ENCODE measurements at places on chromosomes 3 and 15.

- no peak for DNase-seq
These were observed 14.2 kb downstream of the GPR15 start for GRCh38 chr3:98545940-98546339.

GRCh38 chr3:66299891-66300290 is 79.1 kb downstream of the SLC25A26 start:
- no peak for DNase-seq

- no peak for DNase-seq
These were observed 3.1 kb downstream of the ANXA2 start for GRCh38 chr15:60394689-60395097.

DNA sequence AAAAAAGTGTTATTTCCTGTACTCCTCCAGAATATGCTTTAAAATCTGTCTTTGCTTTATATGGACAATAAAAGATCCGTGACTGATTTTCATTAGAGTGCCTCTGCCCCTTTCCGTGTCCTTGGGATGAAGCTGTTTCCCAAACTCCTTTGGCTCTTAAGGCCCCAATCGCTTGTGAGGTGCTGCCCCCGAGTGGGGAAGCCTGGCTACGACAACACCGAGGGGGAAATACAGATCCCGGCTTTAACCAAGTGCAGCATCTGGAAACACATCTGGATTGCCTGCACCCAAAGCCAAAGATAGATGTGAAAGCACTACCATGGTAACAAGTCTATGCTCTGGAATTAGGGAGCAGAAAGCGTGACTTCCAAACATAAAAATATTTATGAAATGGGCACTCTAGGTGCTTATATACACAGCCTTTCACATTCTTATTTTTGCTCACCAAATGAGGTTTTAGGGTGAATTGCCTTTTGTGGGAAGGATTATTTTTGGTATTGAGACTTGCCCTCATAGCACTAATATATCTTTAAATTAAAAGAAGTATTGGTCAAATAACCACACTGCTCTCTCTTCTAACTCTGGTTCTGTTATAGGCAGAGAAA is 40.6 kb upstream of the ADCY5 start:
- DNase-seq = peak; percentile 39

GRCh38 chr3:189394599-189395121 is 222.9 kb downstream of the TPRG1 start:
- DNase-seq = no peak

DNA sequence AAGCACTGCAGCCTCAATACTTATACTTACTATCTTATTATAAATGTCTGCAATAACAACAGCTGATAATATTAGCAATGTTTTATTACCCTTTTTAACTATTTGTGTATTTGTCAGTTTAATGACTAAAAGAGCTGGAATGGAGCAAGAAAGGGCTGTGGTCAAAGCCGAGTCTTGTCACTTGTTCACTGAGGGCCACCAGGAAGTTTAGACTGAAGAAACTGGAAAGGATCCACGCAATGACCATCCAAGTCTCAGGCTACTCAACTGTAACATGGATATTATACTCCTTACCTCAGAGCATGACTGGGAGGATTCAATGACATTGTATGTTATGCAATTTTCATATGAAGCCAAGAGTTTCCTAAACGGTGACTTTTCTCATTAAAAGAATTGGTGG is 90.4 kb downstream of the TJP1 start:
- no peak for DNase-seq

DNA sequence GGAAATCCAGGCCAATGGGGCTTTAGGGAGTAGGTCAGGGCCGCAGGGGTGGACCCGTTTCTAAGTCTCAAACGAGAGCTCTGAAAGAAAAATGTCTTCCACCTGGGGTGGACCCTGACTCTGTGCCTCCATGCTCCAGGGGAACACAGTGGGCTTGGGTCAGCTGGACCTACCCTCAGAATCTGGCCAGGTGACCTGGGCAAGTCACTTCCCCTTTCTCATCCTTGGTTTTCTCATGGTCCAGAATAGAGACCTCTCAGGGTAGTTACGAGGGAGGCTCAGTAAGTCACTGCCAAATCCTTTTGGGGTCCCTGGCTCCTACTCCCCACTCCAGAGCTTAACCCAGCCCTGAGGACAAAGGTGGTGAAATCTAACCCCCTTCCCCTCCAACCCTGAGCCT is 25.8 kb downstream of the EFCAB12 start:
- no peak for DNase-seq

- no peak for DNase-seq
These were observed 119.2 kb upstream of the ALDH1A3 start for GRCh38 chr15:100760357-100760903.

- DNase-seq = no peak
These were observed 40.1 kb downstream of the CPN2 start for GRCh38 chr3:194311000-194311399.

GRCh38 chr3:192831111-192831644 is 86.5 kb downstream of the MB21D2 start:
- peak; percentile 84 for DNase-seq

- DNase-seq = peak; percentile 92
These were observed at the start of the genes B2M and PATL2 for GRCh38 chr15:44711096-44711742. TSS of gene B2M (plus strand) at chr15:44711517. CDS start at chr15:44711547, 30 bp downstream. TSS of gene PATL2 (minus strand) at chr15:44711323. CDS start at chr15:44676490, 34,833 bp downstream.

DNA sequence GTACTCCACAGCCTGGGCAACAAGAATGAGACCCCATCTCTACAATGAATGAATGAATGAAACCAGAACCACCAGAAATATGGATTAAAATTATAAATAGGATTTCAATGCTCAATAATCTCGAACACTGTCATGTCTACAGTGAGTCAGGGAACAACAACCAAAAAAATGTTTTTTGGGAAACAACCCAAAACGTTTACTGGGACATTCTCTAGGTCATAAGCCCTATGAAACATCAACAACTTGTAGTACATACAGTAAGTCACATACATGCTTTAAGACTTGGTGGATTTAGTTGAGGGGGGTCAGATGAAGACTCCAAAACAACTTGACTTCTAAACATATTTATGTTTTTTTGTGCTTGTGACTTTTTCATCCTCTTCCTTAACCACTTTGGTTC is 511.2 kb downstream of the FOXP1 start:
- no peak for DNase-seq

DNA sequence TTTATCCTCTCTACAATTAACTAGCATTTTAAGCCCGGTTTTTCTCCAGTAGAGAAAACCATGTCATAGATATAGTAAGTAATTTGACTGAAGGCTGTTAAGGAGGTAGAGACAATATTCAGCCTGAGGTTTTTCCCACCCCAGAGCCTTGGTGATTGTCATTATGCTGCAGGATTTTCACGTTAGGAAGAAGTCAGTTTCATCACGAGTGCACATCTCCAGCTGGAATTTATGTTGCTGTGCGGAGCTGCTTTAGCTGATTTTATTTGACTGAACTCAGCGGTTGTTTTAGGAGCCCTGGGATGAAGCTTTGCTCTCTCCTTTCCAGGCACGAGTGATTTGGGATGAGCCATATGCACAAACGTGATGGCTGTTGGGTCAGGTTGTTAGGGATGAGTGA is 271.3 kb upstream of the RGMA start:
- no peak for DNase-seq

DNA sequence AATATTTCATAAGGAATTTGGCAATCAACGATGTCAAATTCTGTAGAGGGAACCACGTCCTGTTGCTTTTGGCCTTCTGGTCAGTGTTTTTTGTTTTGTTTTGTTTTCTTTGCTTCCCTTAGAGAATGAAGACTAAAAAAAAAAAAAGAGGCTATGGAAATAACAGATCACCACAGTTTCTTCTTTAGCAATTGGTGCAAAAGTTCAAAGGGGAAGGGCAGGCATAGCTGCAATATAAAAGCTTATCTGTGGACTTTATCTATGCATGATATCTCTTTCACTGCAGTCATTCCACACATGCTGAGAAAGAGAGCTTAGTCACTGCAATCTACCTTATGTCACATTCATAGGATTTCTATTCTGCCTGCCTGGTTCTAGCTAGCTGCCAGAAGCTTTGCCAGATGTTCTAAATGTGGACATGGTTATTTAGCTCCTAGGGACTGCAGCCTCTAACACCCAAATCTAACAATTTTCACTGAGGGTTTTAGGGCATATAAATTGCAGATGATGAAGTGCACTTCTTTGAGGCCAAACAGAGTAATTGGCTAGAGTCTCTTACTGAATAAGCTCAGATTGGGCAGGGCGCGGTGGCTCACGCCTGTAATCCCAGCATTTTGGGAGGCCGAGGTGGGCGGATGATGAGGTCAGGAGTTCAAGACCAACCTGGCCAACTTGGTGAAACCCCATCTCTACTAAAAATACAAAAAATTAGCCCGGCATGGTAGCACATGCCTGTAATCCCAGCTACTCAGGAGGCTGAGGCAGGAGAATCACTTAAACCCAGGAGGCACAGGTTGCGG is 637.2 kb downstream of the NTRK3 start:
- DNase-seq = peak; percentile 70

GRCh38 chr3:52216585-52217408 is 8.6 kb downstream of the TLR9 start:
- DNase-seq = no peak

DNA sequence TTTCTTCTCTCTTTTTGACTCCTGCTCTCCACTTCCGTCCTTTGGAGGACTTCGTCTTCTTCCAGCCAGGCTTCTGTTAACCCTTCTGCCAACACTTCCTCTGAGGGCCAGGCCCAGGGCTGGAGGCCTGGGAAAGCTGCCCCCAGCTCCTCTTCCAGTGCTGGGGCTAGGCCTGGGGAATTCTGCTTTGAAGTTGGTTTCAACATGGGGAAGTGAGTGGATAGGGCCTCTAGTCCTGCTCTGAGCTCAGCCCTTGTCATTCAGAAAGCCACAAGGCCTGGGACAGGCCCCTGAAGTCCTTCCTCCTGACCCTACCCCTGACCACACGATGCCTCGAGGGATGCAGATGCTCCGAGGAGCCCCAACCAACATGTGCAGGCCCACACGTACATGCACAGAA is 53.9 kb upstream of the HERC1 start:
- DNase-seq = no peak

- DNase-seq = no peak
These were observed 632.7 kb downstream of the NTRK3 start for GRCh38 chr15:87623832-87624231.

DNA sequence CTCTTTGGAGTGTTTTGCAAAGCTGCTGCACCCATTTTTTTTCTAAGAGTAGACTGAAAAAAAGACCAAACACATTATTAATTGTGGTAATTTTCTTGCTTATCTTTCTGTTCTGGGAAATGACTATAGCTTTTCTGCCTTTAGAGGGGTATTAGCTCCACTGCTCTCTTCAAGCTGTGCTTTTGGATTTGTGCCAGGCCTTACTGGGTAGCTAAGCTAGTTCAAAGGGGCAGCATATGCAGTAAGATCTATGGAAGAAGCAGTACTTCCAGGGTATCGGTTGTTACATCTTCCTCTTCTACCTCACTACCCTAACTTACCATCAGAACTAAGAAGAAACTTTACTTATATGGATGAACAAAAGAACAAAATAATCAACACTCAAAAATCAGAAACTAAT is 28.7 kb upstream of the ARIH1 start:
- DNase-seq = no peak

DNA sequence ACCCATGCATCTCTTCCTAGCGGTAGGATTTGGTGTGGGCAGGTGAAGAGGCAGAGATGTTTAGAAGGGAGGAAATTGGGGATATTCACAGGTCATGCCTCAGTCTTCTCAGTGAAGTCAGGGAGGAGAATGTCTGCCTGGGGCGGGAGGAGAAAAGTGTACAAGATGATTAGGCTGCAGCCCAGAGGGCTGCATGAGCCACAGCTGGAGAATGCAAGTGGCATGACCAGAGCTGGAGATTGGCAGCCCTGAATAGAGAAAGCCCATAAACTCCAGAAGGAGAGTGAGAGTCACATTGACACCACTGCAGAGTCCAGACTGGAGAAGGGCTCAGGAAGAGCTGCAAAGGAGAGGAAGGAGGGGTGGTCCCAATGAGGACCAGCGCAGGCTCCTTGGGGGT is 22.6 kb downstream of the PDHB start:
- DNase-seq = no peak

DNA sequence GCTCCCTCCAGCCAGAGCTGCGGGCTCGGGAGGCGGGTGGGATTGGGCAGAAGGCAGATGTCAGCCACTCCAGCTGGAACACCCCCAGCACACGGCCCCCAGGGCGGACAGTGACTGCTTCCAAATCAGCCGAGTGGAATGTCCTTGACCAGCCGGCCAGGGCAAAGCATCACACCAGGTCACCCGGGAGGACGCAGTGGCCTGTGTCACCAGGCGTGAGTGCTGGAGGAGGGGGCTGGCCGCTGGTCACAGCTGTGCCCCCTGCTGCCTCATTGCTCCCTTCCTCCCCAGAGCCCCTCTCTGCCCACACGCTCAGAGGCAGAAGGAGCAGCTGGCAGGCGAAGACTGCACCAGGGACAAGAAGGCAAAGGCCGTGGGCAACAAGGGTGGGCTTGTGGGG is 33.5 kb downstream of the NTRK3 start:
- no peak for DNase-seq

GRCh38 chr3:3631114-3631513 is 168.1 kb upstream of the LRRN1 start:
- DNase-seq = no peak

GRCh38 chr3:105413343-105413887 is 46.7 kb downstream of the ALCAM start:
- DNase-seq = no peak

DNA sequence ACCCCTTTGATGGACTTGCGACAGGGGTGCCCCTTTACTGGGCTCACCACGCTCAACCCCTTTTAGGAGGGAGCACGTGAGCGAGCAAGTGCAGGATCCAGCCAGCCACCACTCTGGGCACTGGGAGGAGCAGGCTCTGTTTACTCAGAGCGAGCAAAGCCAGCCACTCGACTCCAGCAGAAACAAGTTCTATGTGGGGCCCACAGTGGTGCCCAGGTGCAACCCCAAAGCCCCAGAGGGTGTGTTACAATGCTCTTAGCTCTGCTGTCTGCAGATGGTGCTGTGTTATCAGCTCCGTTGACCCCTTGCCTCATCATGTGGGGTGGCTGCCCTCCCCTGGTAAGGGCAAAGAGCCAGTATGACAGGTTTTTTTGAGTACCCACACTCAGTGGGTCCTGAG is 120.3 kb upstream of the SUCLG2 start:
- DNase-seq = no peak

- DNase-seq = no peak
These were observed 68.9 kb downstream of the DUT start for GRCh38 chr15:48400086-48400485.

DNA sequence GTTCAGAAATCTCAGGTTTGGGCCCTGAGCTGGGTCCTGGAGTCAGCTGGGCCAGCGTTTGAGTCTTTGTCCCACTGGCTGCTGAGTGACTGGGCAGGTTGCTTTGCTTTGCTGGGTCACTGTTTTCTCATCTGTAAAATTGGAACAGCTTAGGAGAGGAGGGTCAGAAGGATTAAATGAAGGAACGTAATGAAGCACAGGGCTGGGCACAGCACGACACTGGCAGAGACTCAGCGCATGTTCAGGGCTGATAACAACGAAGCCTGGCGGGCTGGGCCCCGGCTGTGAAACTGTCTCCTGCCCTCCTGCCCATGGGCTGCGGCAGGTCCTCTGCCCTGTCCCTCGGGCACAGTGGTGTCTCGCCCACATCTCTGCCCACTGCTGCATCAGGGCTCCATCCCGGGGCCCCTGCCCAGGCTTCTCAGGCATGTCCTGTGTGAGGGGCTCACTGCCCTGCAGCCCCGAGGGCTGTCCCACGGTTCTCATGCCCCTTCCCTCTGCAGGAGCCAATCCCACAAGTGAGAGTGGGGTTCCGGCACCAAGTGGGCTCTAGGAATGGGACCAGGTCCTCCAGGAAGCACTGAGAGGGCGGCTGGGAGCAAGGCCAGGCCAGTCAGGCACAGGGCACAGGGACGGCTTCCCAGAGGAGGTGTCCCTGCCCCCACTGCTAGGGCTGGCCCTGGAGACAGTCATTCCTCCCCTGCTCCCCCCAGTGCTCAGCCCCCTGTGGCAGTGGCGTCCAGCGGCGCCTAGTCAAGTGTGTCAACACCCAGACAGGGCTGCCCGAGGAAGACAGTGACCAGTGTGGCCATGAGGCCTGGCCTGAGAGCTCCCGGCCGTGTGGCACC is 88.0 kb downstream of the TBC1D2B start:
- DNase-seq = no peak
